ENCODE measurements at places on chromosomes 3 and 15.

- no peak for DNase-seq
These were observed 60.1 kb downstream of the ADAMTS9 start for GRCh38 chr3:64627471-64628321.

DNA sequence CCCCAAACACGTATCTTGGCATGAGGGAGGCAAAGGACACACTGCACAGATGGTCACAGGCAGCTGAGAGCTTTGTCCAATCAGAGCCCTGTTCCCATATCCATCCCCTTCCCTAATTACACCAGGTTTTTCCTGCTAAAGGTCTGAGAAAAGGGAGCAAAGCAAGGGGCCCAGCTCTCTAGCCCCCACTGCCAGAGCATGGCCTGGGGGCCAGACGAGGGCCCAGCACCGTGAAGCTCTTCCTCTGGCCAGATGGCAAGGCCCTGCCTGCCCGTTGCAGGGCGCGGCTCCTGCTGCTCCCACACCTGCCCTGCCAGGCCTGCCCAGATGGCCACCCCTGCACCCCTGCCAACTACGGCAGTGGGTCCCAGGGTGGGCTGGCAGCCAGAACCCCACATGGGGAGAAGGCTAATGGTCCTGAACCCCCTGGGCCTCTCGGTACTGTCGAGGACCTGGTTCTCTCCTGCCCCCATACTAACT lies 3.2 kb downstream of the SHF start:
- no peak for DNase-seq

DNA sequence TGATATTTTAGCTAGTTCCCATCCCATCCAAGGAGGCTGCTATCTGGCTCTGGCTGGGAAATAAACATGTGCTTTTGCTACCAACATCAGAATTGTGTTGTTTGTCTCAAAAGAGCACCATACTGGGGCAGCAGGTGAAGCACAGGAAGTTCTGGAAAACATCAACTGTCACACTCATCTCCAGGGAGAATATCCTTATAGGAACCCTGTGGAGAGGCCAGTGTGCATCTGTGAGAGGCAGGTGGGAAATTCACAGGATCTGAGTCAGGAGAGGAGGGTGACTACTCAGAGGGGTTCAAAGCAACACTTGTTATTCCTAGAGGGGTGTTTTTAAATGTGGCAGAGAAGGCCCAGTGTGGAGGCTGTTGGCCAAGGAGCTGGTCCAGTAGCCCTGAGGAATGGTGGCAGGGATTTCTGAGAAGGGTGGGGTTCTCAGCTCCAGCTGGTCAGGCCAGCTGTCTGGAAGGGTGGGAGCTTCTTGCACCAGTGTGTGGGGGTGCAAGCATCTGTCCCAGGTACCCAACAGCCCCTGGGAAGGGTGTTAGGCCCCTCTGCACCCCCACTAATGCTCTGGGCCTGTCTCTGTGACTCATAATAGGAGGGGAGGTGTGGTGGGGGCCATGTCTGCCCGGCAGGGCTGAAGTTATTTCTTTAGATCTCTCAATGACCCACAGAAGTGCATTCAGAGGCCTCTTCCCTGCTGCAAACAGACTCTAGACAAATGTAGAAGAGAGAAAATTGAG lies 28.7 kb downstream of the RPSA start:
- no peak for DNase-seq

GRCh38 chr3:71685686-71686085 lies 39.5 kb downstream of the EIF4E3 start:
- DNase-seq, result no peak

- no peak for DNase-seq
These were observed 67.6 kb upstream of the GCNT3 start for GRCh38 chr15:59543721-59544547.

- no peak for DNase-seq
These were observed 830 bp downstream of the SLC6A11 start for GRCh38 chr3:10816863-10817253.

DNA sequence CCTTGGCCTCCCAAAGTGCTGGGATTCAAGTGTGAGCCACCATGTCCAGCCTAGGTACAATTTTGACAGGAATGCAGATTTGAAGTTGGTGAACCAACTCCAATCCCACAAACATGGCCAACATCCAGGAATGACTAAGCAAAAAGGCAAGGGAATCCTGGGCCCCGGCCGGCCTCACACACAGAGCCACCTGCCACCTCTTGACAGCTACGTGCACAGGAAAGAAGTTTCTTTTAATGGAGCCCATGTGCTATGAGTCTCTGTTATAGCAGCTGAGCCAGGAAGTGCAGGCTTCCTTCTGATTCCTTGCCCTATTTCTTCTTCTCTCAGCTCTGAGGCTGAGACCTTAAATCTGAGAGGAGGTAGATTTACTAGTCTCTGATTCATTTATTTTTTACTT lies 8.8 kb downstream of the TMEM40 start:
- DNase-seq, result no peak

DNA sequence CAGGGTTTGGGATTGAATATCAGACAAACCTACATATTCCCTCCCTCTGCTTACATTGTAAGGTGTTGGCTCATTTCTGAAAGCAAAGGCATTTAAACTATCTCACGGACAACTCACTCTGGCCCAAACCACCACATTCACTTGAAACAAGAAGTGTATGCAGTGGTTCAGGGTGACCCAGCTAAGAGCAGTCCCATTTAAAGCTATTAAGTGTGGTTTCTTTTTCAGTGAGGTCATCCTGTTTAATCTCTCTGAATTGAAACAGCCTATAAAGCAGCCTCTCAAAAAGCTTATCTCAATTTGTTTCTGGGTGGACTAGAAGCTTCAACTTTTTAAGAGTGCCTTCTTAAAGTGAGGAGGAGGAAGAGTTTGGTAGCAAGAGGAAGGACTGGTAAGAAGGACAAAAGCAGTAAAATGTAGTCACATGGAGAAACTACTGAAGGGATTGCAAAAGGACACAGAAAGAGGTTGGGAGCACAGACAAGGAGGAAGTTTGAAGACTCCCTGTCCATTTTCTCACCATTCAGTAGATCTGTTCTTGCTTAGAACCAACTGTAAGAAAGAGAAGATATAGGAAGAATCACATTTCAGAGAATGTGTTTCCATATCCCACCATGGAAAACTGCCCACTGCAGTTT lies 151.6 kb downstream of the TMCO5A start:
- no peak for DNase-seq

DNA sequence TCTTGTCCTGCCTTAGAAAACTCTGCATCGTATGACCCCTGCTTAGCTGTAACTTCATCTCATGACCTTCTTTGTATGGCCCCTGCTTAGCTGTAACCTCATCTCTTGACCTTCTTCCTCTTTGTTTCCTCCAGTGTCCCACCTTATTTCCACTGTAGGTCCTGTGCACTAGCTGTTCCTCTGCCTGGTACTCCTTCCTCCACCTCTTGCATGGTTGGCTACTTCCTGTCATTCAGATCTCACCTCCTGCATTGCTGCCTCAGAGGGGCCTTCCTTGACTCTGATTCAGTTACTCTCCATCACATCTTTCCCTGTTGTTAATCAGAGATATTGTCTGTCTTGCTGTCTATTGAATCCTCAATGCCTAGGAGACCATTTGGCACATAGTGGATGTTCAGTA lies 63.2 kb downstream of the PDE8A start:
- DNase-seq, result no peak

- DNase-seq, result no peak
These were observed 254.2 kb upstream of the NR2F2 start for GRCh38 chr15:96076350-96076749.

- DNase-seq, result no peak
These were observed 44.0 kb downstream of the FMN1 start for GRCh38 chr15:33150431-33150941.

DNA sequence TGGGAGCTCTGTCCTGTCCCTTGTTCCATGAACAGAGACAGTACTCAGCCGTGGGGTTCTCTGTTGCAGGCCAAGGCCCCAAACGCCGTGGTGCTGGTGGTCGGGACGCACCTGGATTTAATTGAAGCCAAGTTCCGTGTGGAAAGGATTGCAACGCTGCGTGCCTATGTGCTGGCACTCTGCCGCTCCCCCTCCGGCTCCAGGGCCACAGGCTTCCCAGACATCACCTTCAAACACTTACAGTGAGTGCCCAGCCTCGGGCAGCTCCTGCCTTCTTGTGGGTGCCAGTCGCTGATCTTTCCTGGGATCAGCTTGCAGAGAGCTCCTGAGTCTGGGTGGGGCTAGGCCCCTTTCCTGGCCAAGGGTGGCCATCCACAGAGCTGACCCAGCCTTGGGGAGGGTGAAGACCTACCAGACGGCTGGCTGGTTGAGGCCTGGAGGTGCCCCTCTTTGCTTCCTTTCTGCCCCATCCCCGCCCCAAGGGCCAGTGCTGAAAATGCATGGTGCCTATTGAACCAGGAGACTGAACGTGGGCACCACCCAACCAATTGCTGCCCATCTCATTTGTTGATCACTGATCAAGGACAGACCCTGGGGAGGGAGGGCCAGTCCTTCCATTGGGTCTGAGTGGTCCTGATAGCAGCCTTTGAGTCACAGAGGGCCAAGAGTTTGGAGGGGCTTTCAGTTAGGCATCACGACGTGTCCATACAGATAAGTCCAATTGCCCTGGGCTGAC lies 106.9 kb downstream of the LRRK1 start:
- no peak for DNase-seq

Measured in nucleus accumbens (tissue), 56 donors.